ENCODE measurements at places on chromosomes 7 and 10. TPM values are rescaled to one million over a fixed set of nuclear protein-coding genes. Genes with fewer than 3 reads are reported as not detected.

DNA sequence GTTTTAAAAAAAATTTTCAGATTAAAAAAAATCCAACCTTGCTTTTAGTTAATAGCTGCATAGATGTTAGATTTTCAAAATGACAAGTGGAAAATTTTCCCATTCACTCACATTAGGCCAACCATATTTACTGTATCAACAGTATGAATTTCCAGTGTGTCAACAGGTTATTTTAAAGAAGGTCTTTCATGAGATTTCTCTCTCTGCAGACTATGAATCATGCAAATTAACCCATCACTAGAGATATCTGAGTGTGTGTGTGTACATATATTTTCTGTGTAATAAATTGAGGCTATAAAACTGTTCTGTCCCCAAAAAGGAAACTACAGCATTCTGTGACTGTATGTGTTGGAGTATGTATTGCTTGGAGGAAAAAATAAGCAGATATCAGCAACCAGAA is 305.6 kb downstream of the ARL4A start:
- no peak for DNase-seq

DNA sequence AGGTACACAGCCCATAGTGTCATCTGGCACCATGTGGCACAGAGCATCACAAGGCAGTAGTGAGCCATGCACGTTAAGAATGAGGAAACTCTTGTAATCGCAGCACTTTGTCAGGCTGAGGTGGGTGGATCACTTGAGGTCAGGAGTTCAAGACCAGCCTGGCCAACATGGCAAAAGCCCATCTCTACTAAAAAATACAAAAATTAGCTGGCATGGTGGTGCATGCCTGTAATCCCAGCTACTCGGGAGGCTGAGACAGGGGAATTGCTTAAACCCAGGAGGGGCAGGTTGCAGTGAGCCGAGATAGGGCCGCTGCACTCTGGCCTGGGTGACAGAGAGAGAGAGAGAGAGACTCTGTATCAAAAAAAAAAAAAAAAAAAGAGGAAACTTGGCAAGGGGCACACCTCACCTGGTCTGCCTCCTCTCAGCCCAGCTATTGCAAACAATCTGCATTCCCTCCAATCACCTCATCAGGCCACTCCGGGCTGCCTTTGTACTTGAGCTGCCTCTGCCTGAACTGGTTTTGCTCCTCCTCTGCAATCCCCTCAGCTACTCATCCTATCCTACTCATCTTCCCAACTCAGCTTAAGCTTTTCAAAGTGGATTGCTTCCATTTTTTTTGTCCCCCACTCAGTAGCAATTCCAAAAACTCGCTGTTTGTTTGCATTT is 46.0 kb upstream of the OPTN start:
- no peak for DNase-seq

GRCh38 chr10:116060864-116061263 is 212.1 kb downstream of the GFRA1 start:
- DNase-seq = no peak

GRCh38 chr7:55086413-55087201 is 67.8 kb downstream of the EGFR start:
- DNase-seq = no peak

DNA sequence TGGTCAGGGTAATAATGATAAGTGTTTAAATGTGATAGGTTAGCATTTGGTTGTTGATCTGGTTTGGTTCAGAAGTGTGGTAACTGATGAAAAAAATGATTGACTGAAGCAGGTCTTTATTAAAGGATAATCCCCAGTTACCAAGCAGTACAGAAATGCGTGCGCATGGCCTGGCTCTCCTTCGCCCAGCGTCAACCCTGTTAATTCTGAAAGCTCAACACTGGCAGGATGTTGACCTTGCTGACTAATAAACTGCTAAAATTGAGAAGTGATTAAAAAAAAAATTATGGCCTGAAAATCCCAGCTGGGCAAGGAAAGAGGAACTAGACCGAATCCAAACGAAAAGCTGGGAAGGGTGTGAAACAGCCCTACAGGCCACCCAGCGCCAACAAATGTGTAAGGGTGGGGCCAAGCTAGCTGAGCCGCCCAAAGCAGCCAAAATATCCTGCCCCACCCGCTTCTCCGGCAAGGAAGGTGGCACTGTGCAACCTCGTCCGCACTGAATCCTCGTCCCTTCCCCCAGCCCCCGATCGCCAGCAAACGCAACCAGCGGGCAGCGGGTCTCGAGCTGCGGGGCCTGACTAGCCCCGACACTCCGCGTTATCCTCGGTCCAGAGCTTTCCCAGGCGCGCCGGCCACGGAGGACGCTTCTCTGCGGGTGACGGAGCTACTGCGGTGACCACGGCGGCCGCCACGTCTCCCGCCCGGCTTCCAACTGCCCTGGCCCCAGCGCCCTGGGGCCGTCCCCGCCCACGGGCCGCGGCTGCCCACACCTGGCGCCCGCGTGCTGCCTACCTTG is 561 bp downstream of the SHTN1 start:
- peak; percentile 44 for DNase-seq

- DNase-seq = peak; percentile 52
Measured at GRCh38 chr10:113680190-113681111, 739 bp downstream of the CASP7 start.

DNA sequence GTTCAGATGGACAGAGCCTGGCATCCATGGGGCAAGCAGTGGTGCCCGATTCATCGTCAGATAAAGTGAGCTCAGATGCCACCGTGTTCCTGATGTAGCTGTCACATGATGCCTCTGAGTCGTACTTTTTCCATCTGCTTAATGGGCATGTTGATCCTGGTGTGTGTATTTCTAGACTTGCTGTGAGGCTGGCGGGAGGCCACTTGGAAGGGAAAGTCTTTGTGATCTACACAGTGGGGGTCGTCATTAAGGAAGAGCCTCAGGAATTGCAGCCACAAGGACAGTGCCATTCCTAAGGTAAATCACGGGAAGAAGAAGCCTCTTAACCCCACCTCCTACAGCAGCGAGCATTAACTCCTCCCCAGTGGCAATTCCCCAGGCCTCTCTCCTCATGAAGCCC is 63.0 kb downstream of the RGS10 start:
- no peak for DNase-seq

DNA sequence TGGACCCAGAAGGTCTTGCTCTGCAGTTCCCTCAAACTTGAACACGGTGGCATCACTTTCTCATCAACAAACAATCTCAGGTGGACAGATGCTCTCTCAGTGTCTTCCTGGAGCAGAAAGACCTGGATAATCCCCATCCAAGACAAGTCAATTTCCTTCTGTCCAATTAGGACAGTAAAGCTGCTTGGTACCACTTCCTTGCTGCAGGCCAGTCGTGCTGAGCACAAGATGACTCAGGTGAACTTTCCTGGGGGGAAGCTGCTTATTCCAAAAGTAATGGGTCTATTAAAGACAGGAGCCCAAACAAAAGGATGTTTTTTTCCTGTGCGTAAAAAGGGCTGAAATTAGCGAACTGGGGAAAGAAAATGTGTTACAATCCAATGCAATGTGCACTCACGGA is 107.6 kb upstream of the AFAP1L2 start:
- no peak for DNase-seq

GRCh38 chr10:114343623-114344505 is 60.4 kb downstream of the AFAP1L2 start:
- DNase-seq = no peak

DNA sequence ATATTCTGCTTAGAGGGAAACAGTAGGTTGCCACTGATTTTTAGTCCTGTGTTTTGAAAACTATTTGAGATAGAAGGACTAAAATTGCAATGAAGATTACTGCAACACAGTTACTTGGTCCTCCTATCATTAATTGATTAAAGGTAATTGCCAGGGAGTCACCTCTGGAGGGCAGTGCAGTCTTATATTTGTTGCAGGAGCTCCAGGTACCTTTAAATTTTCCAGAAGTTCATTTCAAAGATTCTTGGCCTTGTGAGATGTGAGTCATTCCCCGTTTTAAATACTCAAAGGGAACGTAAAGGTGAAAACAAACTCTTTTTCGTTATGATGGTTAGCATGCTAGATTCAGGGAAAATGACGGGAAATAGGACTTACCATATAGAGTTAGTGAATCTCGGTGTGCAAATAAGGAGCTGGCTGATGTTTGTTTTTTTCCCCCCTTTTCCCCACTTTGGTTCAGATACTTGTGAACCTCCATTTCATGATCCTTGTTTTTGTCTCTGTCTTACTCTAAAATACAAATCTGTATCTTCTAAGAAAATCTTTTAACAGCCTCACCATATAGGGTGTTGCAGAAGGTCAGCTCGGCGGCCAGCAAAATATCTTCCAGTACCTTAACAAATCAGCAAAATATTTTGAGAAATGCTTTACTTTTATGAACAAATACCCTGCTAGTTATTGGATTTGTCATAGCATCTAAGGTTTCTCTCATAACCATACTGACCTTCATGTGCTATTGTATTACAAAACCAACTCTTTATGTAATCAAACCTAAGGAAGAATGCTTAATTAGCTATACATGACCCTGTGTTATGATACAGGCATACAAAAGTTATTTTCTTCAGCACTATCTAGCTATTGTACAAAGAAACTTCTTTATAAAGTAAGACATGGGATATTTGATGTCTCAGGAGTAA is 143.0 kb upstream of the HDAC9 start:
- DNase-seq = peak; percentile 51

DNA sequence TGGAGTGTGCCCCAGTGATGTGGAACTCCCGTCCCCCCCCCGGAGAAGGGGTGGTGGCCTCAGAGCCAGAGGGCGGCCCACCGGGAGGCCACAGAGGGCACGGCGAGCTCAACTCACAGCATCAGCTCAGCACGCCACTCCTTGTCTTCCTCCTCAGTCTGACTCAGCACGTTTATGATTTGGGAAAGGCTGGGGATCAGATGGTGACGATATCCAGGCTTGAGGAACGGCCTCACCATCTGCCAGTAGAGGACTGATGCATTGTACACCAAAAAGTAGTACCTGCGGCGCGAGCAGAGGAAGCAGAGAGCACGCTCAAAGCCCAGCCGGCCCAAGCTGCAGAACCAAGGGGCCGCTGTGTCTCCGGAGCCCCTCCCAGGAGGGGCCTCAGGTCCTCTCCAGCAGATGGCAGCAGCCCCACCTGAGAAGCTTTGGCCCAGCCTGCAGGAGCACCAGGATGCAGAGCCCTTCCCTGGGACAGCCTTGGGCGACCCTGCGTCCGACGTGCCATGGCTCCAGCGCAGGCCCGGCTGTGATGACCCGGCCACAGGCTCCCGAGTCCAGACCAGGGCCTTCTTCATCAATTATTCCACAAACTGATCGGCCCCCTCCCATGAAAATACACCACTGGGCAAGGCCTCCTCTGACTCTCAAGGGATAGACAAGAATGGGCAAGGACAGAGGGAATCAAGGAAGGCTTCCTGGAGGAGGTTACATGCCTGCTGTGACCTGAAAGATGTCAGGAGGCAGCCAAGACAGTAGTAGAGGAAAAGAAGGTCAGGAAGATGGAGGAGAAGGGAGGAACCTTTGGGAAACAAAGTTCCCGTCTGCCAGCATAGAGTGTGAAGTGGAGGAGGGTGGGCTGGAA is 3.7 kb downstream of the CFAP46 start:
- no peak for DNase-seq

DNA sequence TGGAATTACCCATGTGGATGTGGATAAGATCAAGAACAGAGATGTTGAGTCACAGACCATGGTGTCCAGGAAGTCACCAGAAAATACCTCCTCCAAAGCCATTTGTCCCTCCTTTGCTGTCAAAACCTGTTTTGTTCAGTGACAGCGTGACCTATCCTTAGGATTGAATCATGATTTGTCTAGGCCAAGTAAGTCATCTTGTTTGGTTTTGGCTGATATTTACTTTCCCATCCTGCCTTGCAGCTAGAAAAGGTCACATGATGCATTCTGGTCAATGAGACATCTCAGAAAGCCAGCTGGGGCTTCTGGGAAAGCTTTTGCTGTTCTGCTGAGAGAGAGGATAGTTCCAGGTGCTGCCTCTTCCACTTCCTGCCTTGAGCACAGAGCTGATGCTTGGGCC is 225.3 kb upstream of the ZMIZ1 start:
- DNase-seq = no peak

GRCh38 chr7:47267346-47267745 is 314.6 kb downstream of the TNS3 start:
- DNase-seq = no peak

GRCh38 chr10:91700273-91700672 is 67.4 kb upstream of the PPP1R3C start:
- DNase-seq = no peak

GRCh38 chr10:77500754-77501151 is 136.9 kb downstream of the KCNMA1 start:
- no peak for DNase-seq

DNA sequence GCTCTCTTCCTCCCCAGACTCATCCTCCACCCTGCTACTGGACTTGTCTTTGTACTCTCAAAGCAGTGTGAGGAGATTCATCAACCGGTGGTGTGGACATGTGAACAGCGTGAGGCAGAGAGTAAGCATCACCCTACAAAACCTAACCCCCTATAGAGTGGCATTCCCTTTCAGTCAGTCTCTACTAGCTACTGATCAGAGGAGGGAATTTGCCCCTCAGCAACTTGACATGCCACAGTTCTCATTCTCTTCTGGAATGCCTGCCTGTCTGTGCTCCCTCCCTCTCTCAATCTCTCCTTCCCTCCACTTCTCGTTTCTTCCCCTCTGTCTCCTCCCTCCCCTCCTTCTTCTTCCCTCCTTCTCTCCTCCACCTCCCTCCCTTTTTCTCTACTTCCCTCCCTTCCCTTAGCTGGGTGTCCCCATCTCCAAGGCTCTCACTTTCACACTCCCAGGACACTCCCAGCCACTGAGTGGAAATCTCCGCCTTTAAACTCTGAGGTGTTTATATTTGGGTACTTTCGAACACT is 24.6 kb downstream of the H2AZ2 start:
- no peak for DNase-seq

GRCh38 chr10:1050554-1050953 is 1.6 kb upstream of the IDI1 start:
- no peak for DNase-seq

DNA sequence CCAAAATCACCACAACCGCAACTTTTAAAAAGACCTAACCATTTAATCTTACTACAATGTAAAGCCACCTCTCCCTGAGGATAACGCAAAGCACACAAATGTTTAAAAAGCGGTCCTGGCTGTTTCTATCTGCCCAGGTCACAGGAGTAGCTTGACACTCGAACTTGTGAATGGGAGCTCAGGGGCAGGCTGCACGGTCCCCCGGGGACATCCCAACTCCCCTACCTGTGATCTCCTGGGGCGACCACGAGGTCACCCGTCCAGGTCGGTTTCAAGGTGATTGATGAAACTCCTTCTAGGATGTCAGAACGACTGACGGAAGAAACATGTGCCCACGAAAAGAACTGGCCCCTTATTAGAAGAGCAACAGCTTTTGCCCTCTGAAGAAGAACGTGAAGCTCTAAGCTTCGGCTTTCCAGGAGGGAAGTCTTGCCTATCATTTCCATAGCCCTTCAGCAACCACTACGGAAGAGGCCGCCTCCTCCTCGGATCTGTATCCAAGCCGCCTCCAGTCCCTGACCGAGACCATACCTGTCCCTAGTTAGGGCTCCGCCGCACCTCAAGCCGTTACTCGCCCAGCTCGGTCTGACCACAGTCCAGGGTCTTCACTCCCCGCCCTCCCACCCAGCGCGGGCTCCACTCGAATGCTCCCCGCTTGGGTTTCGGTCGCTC is 459 bp downstream of the CYCS start:
- no peak for DNase-seq

Gene CAMK1D
- 25.4 TPM for total RNA-seq

Gene LRRC17
- 5.2 TPM for total RNA-seq

Gene HMX3
- total RNA-seq = not detected

Gene CCDC7
- 31.7 TPM for total RNA-seq

Gene OR2A12
- total RNA-seq = not detected

Gene WNT8B
- 0.99 TPM for total RNA-seq

Gene GNAI1
- 53.6 TPM for total RNA-seq

Gene LDB1
- total RNA-seq = 82.4 TPM

Gene COL28A1
- 3.7 TPM for total RNA-seq
